Right renal pelvis (tissue), 4 donors: ENCODE measurements at places on chromosomes 1 and 21.
A peak's percentile ranks its signal among the peaks of the same experiment; 100 is the strongest.

GRCh38 chr1:92168657-92169056 is 49.1 kb upstream of the C1orf146 start:
- no peak for DNase-seq

- no peak for DNase-seq
Observed at GRCh38 chr1:221149111-221149510, 269.9 kb downstream of the HLX start.

DNA sequence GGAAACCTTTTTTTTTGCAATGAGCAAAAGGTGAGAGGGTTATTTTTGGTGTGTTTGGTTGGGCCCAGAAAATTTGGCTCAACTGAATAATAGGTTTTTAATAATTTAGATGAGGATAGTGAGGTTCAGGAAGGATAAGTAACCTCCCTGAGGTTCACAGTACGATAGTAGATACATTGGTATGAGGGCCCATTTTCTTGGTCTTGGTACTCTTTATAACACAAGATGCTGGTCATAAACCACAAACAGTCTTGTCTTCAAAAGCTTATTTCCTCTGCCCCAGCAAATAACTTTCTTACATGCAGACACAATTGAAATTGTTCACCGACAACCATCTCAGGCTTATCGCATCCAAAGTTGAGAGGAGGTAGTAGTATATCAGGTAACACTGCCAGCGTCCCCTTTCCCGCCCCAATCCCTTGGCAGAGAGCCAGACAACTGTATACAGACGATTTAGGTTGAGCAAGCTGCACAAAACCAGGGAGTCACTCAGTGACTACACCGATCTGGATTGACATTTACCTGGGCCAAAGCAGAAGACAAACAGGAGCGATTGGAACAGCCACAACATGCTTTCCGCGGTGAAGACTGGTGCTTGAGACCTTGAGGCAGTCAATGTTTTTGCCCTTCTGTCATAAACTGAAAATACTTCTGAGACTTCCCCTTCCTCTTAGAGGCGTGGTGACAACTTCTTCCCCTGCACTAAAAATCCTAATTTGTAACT is at the start of gene SLAMF6:
Gene SLAMF6, minus strand, starts transcription at position 634 of the 724 bp plus-strand sequence. Its CDS starts 63 bp downstream, at position 571.
- no peak for DNase-seq

DNA sequence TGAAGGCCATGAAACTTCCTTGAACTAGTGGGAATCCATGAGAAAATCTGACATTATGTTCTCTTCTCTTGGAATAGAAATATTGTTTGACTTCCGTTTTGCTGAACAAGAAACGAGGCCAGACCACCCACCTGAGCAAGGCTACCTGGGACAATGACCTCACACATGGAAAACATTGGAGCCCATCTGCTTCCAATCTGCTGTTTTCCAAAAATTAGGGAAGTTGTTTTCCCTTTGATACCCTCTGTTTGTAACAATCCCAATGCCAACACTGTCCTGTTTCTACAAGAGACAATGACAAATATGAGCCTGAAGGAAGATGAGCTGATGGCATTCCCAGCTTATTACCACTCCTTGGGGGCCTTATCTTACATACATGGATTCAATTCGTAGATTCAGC is 29.4 kb downstream of the OR2C3 start:
- no peak for DNase-seq

DNA sequence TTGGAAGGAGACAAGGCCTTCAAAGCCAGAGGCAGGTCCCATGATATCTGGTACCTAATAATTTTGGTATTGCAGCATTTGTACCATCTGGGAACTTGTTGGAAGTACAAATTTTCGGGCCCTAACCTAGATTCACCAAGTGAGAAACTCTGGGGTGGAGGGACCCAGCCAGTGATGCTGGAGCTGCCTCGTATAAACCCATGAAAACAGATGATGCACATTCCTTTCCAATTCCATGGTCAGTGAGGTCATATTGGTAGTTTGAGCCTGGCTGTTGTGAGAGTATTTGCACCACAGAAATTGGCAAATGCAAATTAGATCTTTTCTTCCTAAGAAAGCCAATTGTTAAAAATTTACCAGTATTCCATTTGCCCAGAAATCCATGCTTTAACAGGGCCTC is 269.6 kb upstream of the PLXNA2 start:
- DNase-seq: no peak

DNA sequence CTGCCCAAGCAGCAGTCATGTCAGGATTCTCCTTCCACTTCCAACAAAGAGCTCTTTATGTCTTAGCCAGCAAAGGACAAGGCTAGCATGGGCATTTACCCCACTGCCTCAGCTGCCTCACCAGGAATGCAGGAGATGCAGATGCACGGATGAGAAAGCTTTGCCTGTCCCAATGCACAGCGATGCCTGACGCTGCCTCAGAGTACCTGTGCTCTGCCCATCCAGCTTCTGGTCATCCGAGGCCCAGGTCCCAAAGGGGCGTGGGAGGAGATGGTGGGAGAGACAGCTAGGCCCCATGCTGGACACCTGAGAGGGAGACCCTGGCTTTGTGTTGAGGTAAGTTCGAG is 59.0 kb downstream of the IRF2BP2 start:
- no peak for DNase-seq

GRCh38 chr1:53727461-53728092 is 11.4 kb downstream of the GLIS1 start:
- DNase-seq: no peak

DNA sequence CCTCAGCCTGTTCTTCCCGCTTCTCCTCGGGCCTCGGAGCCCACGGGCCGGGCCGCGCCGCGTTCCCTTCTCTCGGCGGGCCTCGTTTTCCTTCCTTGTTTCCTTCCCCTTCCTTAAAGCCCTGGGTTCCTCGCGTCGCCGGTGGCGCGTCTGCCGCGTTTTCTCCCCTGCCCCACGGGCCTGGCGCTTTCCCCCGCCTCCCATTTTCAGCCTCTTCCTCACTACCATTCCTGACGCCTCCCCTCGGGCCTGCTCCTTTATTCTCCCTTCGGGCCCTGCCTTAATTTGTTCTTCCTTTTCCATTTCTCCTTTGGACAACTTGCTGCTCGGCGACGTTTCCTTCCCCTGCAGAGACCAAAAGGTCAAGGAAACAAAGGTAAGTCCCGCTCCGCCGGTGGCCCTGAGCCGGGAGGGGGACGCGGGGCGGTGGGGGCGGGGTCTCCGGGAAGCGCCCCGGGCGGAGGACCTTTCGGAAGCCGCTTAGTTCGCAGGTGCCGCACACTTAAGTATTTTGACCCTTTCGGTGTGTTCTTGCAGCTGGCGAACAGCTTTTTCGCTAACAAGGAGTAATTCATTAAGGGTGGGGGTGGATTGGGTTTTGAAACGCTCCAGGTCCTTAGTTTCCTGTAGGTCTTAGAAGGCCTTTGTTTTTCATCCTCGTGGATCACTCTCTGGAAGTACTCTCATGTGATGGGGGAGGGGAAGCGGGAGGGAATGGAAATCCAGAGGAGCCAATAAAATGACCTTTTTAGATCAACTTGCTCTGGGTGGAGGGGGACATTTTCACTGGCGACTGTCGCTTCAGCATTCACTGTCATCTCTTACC is 780 bp downstream of the YTHDF2 start:
- peak; percentile 54 for DNase-seq

GRCh38 chr1:170660871-170661645 is 2.9 kb upstream of the PRRX1 start:
- no peak for DNase-seq

- DNase-seq: no peak
Observed at GRCh38 chr21:17828223-17828622, 9.1 kb upstream of the C21orf91 start.

DNA sequence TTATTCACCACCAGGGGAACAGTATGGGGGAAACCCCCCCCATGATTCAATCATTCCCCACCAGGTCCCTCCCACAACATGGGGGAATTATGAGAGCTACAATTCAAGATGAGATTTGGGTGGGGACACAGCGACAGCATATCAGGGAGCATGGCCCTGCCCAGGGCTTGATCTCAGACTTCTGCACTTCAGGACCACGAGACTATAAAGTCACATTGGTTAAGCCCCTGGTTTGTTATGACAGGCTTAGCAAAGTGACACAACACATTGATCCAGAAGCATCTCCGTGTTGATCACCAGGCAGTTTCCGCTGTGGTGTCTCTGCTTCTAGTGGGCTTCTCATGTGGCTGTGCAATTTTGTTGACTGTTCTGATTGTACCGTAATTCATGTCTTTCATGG is 312.7 kb upstream of the C1orf174 start:
- no peak for DNase-seq

DNA sequence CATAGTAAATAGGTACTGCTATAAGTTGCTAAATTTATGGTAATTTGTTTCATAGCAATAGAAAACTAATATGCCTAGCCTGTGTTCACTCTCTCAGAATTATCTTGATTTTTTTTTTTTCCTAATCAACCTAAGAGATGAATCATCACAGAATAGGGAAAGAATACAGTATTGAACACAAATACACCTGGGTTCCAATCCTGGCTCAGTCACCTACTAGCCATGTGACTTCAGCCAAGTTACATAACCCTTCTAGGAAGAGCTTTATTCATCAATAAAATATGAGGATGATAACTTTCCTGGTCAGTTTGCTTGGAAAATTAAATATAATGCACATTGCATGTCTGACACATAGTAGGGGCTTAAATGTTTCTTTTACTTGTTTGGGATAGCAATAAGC is 279.5 kb downstream of the FOXD2 start:
- no peak for DNase-seq

- DNase-seq: no peak
Observed at GRCh38 chr21:41961282-41961701, 7.5 kb upstream of the C2CD2 start.

DNA sequence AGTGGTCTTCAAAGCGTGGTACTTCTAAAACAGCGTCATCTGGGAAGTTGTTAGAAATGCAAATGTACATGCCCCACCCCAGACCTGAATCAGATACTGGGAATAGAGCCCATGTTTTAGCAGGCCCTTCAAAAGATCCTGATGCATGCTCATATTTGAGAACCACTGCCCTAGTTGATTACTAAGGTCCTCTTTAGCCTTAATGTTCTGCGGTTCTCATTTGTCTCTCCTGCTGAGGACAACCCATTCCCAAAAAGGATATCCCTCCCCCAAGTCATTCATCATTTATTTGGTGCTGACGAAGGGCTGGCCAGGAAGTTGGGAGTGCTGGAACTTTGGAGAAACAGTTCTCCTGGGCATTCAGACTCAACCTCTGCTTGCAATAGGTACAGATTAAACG is 92.4 kb upstream of the RALGPS2 start:
- no peak for DNase-seq

- DNase-seq: no peak
Observed at GRCh38 chr1:159211331-159212136, 6.9 kb downstream of the ACKR1 start.

- no peak for DNase-seq
Observed at GRCh38 chr1:230836793-230837192, 31.5 kb downstream of the C1orf198 start.

GRCh38 chr1:243748227-243748626 is 101.8 kb downstream of the AKT3 start:
- no peak for DNase-seq

GRCh38 chr1:62294261-62294660 is 25.0 kb downstream of the KANK4 start:
- DNase-seq: no peak

DNA sequence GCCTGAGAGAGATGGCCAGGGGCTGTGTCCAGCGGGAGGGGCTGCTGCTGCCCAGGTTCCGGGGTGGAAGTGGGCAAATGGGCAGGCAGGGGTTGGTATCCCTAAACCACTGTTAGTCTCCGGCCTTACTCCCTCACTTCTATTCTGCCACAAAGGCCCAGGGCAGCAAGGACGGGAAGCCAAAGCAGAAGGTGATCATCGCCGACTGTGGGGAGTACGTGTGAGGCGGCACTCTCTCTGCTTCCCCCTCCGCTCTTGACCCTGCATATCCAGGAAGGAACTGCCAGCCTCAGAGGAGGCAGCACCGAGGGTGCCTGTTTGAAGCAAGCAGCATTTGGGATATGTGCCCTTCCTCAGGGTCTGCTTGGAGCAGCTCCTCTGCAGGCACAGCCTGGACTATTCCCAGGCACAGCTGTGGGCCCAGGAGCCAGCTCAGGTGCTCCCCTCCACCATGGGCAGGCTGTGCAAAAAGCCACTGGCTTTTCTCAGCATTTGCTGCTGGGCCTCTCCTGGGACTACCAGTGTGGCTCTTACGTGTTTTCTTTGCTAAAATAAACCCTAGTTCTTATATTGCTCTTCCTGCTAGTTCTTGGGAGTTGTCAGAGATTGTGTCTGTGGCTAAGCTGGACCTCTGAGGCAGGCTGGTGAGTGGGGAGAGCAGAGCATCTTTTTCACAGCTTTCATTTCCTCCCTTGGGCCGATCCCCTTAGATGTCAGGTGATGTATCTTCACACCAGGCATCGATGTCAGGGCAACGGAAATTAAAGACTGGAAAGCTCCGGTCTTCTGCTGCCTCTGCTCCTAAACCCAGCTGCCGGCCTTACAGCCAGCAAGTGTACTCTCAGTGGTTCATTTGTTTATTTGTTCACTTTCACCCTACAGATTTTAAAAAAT is 14.7 kb downstream of the PPIE start:
- DNase-seq: no peak

DNA sequence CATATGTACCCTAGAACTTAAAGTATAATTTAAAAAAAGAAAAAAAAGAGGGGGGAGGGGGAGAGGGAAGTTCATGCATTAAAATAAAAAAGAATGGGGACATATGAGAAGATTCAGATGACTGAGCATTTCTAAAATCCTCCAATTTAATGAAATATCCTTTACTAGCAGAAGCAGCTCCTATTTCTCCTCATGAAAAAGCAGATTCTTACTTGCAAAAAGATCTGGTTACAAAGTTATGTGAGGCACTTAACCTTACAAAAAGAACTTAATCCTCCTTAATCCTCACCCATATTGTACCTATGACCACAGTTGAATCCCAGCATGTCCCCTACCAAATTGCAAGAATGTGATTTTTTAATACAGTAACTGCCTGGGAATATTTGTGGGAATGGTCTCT is 298.5 kb downstream of the SRGAP2C start:
- DNase-seq: no peak

GRCh38 chr1:94783342-94784189 is 36.6 kb upstream of the SLC44A3 start:
- no peak for DNase-seq

DNA sequence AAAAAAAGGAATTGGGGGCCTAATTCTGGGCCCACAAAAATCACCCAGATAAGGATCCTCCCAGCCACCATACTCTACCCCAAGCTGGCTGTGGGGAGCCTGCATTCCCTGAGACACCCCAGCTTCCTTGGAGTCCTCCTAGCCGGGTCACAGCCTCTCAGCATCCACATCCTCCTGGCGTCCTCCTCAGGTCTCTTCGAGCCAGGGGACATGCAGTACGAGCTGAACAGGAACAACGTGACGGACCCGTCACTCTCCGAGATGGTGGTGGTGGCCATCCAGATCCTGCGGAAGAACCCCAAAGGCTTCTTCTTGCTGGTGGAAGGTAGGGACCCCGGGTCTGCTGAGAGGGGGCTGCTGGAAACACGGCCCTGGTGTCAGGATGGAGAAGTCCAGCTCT is 64.3 kb downstream of the ALPL start:
- DNase-seq: no peak

GRCh38 chr1:76782809-76783208 is 84.5 kb upstream of the ST6GALNAC5 start:
- no peak for DNase-seq

GRCh38 chr1:183230413-183230812 is 44.3 kb downstream of the LAMC2 start:
- no peak for DNase-seq

GRCh38 chr1:236841341-236841740 is 46.2 kb downstream of the MTR start:
- no peak for DNase-seq
